ENCODE measurements at places on chromosomes 4 and X.
A peak's percentile ranks its signal among the peaks of the same experiment; 100 is the strongest.

- peak; percentile 55 for DNase-seq
Measured at GRCh38 chr4:128558896-128559679, 250.4 kb upstream of the JADE1 start.

DNA sequence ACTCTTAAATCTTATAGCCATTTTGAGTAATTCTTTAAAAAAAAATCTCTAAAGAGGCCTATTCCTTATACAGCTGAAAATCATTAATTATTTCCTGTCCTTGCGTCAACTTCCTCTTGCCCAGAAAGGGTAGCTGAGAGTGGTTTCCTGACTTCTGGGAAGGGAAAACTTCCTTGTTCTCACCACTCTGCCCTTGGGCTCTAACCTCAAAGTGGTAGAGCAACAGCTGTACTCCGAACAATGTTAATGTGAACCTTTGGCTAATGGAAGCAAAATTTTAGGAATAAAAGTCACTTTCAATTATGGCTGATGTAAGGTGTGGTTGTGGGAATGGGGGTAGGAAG lies 15.3 kb downstream of the KLHL2 start:
- DNase-seq = no peak

DNA sequence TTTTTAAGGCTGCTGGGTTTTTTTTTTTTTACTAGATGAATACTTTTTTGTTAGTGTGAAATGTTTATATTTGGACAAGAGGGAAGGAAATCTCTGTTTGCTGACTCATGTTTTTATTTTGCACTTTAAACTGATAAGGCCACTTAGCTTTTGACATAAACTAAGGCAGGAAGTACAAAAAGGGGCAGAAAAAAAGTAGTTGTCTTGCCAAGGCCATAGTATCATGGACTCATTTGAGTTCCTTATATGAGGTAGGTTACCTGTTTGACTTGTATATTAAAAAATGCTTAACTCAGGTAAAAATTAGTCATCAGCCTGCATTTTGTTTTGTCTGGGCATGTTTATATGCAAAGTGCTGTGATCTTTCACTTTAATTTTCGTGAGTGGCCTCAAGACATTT lies 26.0 kb downstream of the SMAD1 start:
- no peak for DNase-seq

- DNase-seq = no peak
Measured at GRCh38 chr4:83043801-83044407, 8.9 kb downstream of the COPS4 start.

DNA sequence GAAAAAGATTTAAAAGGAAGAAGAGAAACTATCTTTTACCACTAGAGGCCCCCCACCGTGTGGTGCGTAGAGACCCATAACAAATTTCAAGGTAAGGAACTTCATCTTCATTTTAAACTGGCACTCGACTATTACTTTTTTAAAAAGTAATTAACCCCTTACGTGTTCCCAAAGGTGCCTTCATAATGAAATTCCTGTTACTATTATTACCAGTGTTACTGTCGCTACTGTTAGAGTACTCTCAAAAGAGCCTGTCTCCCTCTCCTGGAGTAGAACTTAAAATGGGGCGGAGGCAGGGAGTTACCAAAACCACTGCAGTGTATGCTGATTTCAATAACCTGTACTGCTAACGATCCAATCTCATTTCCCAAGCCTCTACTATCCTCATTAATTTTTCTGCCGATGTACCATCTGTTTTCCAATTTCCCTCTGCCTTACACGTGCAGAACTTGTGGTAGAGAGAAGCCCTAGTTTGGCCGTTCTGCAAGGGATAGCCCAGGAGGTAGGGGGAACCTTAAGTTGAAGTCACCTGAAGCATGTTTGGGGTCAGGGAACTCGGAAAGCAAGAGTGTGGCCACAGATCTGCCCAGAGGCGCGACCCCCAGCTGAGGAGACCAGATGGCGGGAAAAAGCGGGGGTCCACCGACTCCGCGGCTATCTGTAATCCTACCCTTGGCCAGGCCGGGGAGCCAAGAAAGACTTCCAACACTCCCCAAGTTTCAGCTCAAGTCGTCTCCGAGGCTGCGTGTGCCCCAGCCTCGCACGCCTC lies 720 bp upstream of the STK26 start:
- no peak for DNase-seq

DNA sequence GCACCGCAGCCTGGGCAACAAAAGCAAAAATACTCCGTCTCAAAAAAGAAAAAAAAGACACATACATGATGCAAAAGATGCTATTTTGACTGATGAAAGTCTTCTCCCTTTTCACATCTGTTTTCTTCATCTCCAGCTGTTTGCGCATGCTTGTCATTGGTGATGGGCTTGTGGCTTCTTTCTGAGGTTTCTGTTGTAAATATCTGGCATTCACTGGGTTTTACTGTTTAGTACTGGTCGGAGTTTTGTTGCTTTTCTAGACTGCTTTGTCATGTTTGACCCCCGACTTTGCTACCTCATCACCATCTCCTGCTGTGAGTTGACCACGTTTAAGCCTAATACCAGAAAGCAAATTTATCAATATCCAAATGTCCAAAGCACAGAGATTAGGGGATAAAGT lies 34.4 kb downstream of the PTCHD1 start:
- no peak for DNase-seq

DNA sequence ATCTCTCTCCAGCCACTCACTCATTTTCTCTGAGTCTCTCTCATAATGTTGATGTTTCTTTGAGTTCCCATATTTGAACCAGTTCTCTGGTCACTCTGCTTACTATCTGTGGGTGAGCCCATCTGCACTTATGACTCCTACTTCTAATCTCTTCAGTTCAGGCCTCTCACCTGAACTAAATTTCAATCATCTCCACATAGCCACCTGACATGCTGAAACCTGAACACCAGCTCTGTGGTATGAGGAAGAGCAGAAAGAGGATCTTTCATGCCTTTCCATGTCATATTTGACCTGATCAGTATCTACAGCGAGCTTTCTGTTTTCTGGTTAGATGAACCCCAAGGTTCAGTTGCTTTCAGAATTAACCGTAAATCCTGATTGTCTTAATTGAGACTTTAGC lies 122.2 kb upstream of the ESX1 start:
- no peak for DNase-seq

GRCh38 chr4:173288698-173289352 lies 45.3 kb downstream of the HMGB2 start:
- DNase-seq = no peak

DNA sequence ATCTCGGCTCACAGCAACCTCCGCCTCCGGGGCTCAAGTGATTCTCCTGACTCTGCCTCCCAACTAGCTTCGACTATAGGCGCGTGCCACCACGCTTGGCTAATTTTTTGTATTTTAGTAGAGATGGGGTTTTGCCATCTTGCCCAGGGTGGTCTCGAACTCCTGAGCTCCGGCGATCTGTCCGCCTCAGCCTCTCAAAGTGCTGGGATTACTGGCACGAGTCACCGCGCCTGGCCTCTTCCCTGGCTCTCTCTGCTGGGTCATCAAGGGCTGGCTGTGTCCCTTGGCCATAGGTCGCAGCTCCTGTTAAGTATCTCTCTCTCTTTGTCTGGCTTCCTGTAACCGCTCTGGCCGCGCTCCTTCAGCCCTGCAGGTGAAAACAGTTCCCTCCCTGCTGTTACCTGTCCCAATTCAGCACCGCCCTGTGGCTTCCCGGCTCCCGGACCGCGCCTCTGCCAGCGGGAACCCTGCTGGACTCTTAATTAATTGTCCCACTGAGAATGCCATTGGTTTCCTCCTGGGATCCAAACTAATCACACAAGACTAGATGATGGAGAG lies 1.3 kb upstream of the RGS12 start:
- DNase-seq = peak; percentile 79

DNA sequence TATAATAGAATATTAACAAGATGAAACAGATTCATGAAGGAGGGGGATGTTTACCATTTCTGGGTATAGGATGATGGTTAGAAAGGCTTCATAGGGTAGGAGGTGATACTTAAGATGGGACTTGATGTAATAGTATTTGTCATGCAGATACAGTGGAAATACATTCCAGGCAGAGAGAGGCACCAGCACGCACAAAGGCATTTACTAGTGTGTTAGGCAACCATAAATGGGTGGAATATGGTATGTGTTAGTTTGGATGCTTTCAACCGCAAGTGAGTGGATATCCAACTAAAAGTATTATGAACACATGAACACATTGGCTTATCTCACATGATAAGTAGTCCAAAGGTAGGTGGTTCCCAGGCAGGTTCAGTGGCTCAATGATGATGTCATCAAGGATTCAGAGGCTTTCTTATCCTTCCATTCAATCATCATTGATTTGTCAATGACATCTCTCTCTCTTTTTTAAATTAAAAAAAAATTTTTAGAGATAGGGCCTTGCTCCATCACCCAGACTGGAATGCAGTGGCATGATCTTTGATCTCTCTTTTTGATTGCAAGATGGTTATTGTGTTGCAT lies 12.7 kb upstream of the STARD8 start:
- no peak for DNase-seq

DNA sequence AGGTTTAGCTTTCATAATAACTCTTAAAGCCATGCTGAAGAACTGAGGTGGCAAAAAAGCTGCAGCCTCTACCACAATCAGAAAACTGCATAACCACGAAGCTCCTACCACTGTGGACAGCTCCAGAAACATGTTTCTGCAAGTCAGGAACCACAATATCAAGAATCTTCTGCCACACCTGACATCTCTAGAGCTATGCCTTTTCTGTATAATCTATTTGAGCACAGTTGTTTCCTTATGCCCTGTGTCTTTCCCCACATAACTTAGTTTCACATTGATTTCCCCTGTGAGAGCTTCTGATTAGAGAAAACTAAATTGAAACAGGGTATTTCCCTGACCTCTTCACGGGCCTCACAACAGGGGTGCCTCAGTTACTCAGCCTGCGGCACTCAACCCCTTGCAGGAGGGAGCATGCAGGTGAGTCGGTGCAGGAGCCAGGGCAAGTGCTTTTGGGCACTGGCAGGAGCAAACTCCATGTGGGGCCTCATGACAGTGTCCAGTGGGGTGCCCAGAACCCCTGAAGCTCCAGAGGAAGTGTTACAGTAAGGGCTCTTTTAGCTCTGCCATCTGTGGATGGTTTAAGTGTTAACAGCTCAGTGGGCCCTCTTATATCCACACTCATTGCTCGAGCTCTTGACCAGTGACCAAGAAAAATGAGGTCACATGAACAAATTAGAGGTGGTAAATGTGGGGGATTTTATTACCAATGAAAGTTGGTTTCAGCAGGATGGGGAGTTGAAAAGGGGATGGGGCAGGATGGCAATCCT lies 132.8 kb upstream of the BMP3 start:
- no peak for DNase-seq

- no peak for DNase-seq
Measured at GRCh38 chr4:23547096-23547495, 342.8 kb downstream of the PPARGC1A start.

DNA sequence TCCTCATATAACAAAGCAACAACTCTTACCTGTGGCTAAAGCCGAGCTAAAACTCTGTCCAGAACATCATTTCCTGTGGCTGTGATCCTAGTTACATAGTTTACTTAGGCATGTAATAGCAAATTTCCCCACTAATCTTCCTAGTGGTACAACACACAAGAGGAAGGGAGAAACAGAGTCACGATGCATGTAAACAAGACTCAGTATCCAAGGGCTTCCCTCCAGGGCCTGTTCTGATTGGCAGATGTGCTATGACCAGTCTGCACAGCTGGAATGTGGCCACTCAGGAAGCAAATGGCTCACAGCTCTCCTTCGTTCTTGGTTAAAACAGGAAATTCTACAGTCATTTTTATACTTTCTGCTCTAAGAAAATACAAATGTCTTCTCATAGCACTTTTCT lies 49.2 kb upstream of the PRSS48 start:
- DNase-seq = peak; percentile 82

- DNase-seq = no peak
Measured at GRCh38 chr4:62408454-62408853, 1208.3 kb downstream of the ADGRL3 start.

GRCh38 chr4:152684007-152684406 lies 4.2 kb upstream of the TMEM154 start:
- no peak for DNase-seq

- DNase-seq = no peak
Measured at GRCh38 chrX:154449618-154450017, 5.7 kb downstream of the FAM50A start.

DNA sequence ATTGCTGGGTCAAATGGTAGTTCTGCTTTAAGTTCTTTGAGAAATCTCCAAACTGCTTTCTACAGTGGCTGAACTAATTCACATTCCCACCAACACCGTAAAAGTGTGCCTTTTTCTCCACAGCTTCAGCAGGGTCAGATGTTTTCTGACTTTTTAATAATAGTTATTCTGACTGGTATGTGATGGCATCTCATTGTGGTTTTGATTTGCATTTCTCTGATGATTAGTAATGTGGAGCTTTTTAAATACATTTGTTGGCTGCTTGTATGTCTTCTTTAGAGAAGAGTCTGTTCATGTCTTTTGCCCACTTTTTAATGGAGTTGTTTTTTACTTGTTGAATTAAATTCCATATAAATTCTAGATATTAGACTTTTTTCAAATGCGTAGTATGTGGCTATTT lies 257.5 kb upstream of the ANKRD50 start:
- no peak for DNase-seq

GRCh38 chr4:87046121-87046551 lies 111.3 kb downstream of the AFF1 start:
- DNase-seq = no peak

GRCh38 chr4:147739239-147739823 lies 7.4 kb downstream of the ARHGAP10 start:
- no peak for DNase-seq

DNA sequence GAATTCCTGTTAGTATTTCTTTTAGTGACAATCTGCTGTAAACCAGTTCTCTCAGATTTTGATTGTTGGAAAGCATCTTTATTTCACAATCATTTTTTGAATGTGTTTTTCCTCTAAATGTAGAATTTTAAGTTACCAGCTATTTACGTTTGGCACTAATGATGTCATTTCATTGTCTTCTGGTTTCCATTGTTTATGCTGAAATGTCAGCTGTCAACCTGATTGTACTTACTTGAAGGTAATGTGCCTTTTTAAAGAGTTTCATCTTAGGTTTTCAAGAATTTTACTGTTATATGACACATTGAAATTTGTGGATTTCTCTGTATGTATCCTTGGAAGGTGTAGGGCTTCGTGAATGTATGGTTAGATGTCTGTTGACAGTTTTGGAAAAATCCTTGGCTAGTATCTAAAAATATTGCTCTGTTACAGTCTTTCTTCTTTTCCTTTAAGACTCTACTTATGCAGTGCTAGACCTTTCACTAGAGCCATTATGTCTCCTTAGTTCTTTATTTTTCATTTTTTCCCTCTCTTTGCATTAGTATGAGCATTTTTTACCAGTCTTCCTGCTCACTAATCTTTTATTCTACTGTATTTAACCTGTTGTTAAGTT lies 30.4 kb downstream of the SMAD1 start:
- DNase-seq = no peak

Measured in aorta (tissue), 5 donors.